ENCODE measurements at places on chromosomes 5 and 9.

GRCh38 chr5:56269216-56269927 lies 36.2 kb upstream of the ANKRD55 start:
- peak; percentile 51 for DNase-seq

GRCh38 chr9:37374892-37375291 lies 47.6 kb upstream of the GRHPR start:
- DNase-seq, result no peak

- DNase-seq, result no peak
These were observed 570.7 kb upstream of the WWC1 start for GRCh38 chr5:167720676-167721260.

- DNase-seq, result peak; percentile 27
These were observed 137.7 kb downstream of the PRELID2 start for GRCh38 chr5:145697251-145697990.

DNA sequence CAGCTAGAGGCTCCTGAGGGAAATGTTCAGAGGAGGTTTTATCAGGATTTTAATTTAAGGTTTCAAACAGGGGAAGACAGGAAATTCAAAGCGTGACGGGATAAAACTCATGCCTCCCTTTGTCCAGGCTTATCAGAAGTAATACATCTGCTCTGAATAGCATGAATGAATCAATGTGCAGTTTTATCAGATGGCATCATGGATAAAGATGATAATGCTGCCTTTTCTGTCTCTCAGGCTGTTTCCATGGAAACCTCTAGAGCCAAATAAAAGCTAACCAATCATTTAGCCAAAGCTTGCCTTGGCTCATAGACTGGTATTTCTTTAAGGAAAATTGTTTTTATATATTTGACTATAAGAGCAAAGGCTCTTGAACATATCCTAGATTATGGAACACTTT lies 16.4 kb downstream of the MFAP3 start:
- no peak for DNase-seq

DNA sequence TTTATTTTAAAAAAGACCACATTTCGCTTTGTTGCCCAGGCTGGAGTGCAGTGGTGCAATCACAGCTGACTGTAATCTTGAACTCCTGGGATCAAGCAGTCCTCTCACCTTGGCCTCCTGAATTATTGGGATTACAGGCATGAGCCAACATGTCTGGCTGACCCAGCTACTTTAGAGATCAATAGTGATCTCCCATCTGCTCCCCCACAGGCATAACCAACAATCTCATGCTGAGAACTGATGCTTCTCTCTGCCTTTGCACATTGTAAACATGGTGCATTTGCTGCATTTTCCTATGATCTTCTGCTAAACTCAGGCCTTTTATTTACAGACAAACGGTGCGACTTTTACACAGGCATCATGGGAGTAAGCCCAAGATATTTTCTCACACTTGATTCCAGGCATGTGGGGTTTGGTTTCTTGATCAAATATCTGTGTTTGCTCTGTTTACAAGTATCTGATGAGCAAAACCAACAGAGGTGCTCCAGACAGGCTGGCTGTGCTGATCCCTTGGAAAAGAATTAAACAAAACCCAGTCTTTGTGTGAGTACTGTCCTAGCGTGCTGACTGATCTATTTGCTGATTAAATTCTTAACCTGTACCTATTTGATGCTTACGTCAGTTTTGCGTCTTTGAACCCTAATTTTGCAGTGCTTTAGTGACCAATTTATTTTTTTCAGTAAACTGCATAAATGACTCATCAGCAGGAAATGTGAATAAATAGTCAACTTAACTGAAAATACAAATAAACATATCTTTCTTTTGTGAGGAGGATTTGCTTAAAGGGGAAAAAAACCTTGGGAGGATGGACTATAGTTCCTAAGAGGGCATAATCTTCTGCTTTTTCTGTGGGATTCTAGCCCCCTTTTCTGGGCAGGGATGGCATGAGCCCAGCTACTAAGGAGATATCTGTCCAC lies 191.7 kb upstream of the NR3C1 start:
- DNase-seq, result no peak

GRCh38 chr5:62299600-62299999 lies 6.4 kb upstream of the KIF2A start:
- DNase-seq, result peak; percentile 41

DNA sequence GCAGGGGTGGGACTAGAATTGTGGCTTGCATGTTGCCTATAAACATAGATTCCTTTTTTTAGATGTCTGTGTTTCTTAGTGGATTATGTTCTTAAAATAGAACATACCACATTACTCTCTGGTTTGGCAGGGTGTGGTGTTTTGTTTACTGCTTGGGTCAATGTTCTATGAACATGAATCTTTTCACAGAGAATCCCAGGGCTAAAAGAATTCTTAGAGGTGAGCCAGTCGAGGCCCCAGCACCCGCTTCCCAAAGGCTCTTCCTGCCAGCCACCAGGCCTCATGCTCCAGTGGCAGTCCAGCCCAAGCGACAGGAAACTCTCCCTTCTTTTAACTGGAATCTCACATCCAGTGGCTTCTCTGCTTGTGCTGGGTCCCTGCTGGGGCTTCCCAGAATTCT lies 126.6 kb downstream of the C9orf152 start:
- DNase-seq, result no peak

DNA sequence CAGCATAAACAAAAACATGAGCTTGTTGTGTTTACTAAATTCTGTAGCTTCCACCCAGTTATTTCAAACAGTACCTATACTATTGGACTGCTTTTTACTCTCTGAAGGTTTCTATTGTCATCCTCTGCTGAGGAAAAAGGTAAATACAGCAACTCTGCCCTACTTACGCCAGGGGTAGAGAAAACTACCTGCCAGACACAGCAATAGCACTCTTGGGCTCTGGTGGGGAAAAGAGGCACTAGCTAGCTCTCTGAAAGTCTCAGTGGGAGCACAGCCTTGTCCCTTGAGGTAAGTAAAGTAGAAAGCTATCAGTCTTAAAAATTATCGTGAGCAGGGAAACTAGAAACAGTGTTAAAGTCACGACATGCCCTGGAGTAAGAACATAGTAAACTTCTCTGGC lies 3.7 kb downstream of the HCN1 start:
- DNase-seq, result no peak

DNA sequence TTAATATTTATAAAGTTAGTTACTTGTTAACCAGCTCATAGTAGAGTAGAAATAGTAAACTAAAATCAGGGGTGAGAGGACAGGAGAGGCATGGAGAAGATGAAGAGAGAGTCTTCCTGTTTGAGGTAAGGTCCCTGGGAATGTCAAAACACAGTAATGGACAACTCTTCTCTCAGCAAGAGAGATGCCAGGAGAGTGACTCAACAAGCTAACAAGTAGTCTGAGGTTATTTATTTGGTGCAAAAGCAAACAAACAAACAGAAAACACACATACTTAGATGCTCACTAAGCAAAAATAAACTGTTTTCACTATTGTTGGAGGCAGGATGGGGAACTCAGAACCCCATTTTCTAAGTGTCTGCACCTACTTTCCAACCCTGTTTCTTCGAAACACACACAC lies 333.2 kb upstream of the RFX3 start:
- DNase-seq, result no peak

GRCh38 chr5:113118298-113118697 lies 141.7 kb downstream of the DCP2 start:
- DNase-seq, result no peak

GRCh38 chr5:99945478-99946442 lies 589.4 kb upstream of the FAM174A start:
- no peak for DNase-seq

GRCh38 chr9:108671176-108671575 lies 184.6 kb downstream of the ACTL7B start:
- peak; percentile 65 for DNase-seq

DNA sequence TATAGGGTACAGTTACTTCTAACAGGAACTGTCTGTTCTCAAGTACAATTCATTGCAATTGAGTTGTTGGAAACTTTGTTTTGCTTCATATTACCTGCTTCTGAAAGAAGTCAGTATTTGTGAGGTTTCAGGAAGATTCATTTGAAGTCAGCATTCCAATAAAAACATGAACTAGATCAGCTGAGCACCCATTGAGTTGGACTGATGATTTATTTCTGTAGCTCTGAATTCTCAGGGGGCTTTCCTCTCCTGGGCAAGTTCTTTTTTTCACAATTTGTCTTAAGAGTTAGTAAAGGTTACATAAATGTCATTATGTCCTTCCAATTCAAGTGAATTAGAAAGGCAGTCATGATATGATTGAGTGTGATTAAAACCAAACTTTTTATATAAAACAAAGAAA lies 16.2 kb upstream of the KIF2A start:
- DNase-seq, result no peak

GRCh38 chr9:37025071-37025822 lies 8.8 kb downstream of the PAX5 start:
- no peak for DNase-seq

GRCh38 chr5:102956599-102956998 lies 163.3 kb downstream of the GIN1 start:
- no peak for DNase-seq

DNA sequence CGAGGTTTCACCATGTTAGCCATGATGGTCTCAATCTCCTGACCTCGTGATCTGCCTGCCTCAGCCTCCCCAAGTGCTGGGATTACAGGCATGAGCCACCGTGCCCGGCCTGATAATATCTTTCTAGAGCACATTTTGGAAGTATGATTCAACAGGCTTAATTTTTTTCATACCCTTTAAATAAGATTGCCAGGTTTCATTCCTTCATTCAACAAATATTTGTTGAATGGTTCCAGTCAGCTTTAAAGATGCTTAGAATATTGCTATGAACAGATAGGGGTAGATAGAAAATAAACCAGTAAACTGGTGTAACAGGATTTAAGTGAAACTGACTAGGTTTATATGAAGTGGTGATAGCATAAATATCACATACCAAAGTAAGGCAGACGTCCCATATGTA lies 41.3 kb downstream of the DMXL1 start:
- DNase-seq, result no peak

DNA sequence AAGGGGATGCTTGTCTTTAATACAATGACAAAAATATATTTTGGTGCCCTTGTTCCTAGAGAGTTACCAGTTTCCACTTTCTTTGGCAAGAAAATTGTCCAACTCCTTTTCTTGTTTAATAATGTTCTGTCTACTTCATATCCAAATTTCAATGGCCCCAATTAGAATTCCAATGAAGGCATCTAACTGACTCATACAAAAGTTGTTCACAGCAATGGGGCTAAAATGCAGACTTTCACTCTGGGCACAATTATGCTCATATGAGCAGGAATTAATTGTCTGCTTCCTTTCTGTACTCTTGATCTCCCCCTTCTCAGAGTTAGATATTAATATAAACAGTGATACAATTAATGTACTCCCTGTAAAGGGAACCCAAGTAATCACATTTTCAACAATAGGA lies 42.1 kb upstream of the ZNF622 start:
- no peak for DNase-seq

GRCh38 chr9:126705767-126706697 lies 92.3 kb downstream of the LMX1B start:
- peak; percentile 75 for DNase-seq

- DNase-seq, result no peak
These were observed 22.0 kb upstream of the ANKRD34B start for GRCh38 chr5:80592105-80592504.
